ENCODE measurements at places on chromosomes 4 and X. TPM values are rescaled to one million over a fixed set of nuclear protein-coding genes. Genes with fewer than 3 reads are reported as not detected.

DNA sequence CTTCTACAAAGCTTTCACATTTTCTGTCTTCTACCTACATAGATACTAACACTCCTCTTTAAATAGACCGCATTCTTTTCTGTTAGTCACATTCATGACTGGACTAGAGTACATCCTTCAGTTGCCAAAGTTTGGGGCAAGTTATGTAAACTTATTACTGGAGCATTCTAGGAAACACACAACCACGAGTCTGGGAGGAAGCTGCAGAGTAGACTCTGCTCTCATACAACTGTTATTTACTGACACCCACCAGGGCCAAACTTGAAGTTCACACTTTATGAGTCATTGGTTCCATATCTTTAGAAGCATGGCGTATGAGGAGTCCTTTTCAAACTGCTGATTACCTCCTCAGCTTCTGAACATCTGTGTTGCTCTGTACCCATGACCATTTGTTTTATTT lies 87.0 kb downstream of the RNF150 start:
- H3K36me3 ChIP-seq = no peaks in the 10 kb centered on the region
- no peaks in the 10 kb centered on the region for H3K27me3 ChIP-seq
- H3K27ac ChIP-seq = no peak overlapping the region
- no peaks in the 10 kb centered on the region for H3K4me1 ChIP-seq
- no peak for DNase-seq

DNA sequence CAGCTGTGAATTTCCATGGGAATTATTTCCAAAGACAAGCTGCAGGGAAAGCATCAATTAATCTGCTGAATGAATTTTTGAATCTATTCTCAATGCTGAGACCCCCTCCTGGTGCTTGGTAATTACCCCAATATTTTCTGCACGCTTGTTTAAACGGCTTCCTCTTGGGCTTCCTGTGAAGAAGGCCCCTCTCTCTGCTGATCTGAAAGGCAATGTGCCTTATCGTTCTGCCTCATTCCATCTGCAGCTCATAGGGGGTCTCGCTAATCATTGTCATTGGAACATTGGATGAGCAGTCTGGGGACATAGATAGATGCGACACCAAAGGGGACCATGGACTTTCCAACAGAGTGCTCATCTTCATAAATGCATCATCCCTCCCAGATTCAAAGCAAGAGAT lies 851.6 kb downstream of the PDHA2 start:
- no peaks in the 10 kb centered on the region for H3K27me3 ChIP-seq
- DNase-seq = no peak
- no peaks in the 10 kb centered on the region for H3K4me1 ChIP-seq
- H3K36me3 ChIP-seq = no peaks in the 10 kb centered on the region
- no peak overlapping the region for H3K4me3 ChIP-seq

- H3K27ac ChIP-seq = no peak overlapping the region
- peak; percentile 59 for DNase-seq
Observed at GRCh38 chr4:3317656-3318211, 24.9 kb downstream of the RGS12 start.

GRCh38 chr4:36426741-36427140 lies 145.3 kb downstream of the DTHD1 start:
- H3K27ac ChIP-seq = no peak overlapping the region
- no peak for DNase-seq
- H3K4me3 ChIP-seq = no peak overlapping the region
- no peaks in the 10 kb centered on the region for H3K4me1 ChIP-seq

DNA sequence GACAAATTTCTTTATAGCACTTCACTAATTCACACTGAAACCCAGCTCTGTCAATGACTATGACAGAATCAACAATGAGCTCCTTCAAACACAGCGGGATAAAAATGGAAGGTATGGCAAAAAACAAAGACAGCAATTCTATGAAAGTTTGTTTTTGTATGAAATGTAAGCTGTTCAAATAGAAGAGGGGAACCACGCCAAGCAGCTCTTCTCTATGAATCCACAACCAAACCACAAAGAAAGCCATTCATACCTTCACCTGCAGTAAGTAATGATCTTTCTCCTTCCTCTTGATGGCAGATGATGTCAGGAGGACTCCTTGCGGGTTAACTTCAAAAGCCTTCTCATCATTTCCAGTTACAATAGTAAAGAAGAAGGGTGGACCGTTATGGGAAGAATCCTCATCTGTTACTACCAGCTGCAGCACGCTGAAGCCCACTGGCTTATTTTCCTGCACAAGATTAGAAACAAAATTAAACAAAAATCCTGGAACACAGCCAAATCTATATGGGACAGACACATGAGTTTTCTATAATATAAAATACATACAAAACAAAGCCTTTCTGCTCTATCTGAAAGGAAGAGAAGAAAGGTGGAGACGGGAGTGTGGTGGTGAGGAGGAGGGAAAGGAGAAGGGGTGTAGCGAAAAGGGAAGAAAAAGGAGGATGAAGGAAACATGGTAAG lies 48.9 kb upstream of the MTNR1A start:
- H3K36me3 ChIP-seq = peaks cover 9% of the 10 kb centered on the region
- H3K4me3 ChIP-seq = no peak overlapping the region
- no peak overlapping the region for H3K27ac ChIP-seq
- H3K4me1 ChIP-seq = no peaks in the 10 kb centered on the region
- no peaks in the 10 kb centered on the region for H3K27me3 ChIP-seq

DNA sequence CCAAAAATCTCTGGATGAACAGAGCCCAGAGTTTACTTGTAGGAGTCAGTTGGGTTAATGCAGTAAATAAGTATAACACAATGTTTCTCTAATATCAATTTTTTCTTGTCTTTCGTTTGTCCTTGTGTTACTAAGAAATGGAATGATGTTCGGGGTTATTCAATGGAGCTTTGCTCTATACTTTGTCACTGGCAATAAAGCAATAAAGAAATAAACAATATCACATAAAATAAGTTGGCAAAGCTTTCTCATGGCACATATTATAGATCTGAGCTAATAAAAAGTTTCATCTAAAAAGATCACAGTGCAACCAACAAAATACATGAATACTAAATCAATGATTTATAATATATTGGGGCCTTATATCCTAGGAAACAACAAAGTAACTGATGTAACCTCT lies 32.7 kb downstream of the INPP4B start:
- H3K36me3 ChIP-seq = no peaks in the 10 kb centered on the region
- no peak overlapping the region for H3K4me3 ChIP-seq
- peaks cover under 1% of the 10 kb centered on the region for H3K4me1 ChIP-seq
- H3K27ac ChIP-seq = no peak overlapping the region
- no peak for DNase-seq
- H3K27me3 ChIP-seq = no peaks in the 10 kb centered on the region

KLHL8 gene
- total RNA-seq = 11.0 TPM

- no peak overlapping the region for H3K4me3 ChIP-seq
- no peak for DNase-seq
- H3K27ac ChIP-seq = no peak overlapping the region
- no peaks in the 10 kb centered on the region for H3K27me3 ChIP-seq
Observed at GRCh38 chr4:39348371-39349315, 17.5 kb downstream of the RFC1 start.

- no peak for DNase-seq
- H3K4me1 ChIP-seq = no peaks in the 10 kb centered on the region
- peaks cover 2% of the 10 kb centered on the region for H3K27me3 ChIP-seq
- H3K36me3 ChIP-seq = no peaks in the 10 kb centered on the region
Observed at GRCh38 chr4:77194366-77194765, 37.4 kb downstream of the CCNG2 start.

DNA sequence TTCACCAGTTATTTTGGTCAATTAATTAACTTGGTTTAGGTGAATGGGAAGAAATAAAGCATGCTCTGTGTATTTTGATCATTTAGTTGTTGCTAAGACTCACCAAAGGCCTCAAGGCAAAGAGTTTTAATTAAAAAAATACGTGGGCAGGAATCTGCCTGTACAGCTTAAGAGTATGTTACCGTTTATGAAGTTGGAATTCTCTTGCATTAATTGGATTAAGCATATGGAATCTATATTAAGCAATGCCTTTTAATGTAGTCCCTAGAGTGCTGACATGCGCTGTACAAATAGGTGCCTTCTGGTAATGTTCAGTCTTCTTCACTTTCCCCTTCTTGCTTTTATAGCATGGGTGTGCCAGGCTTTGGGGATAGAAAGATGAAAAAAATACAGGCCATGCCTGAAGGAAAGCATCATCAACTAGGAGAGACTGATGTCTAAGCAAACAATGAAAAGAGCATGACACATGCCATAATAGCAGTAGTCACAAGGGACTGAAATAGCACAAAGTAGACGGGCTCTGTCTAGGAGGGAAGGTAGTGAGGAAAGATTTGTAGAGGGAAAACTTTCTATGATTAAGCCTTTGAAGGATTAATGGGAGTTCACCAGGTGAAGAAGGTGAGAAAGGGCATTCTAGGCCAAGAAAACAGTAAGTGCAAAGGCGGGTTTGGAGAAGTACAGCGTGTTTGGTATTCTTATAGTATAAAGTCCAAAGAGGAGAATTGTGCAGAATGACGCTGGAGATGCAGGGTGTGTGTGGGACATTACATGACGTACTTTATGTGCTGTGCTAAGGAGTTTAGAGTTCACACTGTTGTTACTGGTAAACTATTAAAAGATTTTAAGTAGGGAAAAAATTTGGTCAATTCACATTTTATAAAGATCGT lies 226.1 kb upstream of the ANXA3 start:
- no peaks in the 10 kb centered on the region for H3K4me1 ChIP-seq
- H3K27me3 ChIP-seq = no peaks in the 10 kb centered on the region
- DNase-seq = no peak
- H3K36me3 ChIP-seq = no peaks in the 10 kb centered on the region
